ENCODE measurements at places on chromosomes 11 and 22.

- DNase-seq, result no peak
Measured at GRCh38 chr11:40294349-40294735, 1165.1 kb downstream of the LRRC4C start.

DNA sequence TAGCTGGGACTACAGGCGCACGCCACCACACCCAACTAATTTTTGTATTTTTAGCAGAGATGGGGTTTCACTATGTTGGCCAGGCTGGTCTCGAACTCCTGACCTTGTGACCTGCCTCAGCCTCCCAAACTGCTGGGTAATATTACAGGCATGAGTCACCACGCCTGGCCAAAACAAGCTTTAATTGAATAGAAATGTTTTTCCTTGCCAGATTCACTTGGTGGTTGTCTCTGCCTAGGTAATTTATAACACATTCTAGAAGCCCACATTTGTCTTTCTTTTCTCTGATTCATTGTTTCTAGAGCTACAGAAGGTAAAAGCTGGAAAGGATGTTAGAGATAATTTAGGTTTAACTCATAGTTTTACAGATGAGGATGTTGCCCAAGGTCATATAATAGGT lies 41.3 kb downstream of the CECR2 start:
- DNase-seq, result no peak

DNA sequence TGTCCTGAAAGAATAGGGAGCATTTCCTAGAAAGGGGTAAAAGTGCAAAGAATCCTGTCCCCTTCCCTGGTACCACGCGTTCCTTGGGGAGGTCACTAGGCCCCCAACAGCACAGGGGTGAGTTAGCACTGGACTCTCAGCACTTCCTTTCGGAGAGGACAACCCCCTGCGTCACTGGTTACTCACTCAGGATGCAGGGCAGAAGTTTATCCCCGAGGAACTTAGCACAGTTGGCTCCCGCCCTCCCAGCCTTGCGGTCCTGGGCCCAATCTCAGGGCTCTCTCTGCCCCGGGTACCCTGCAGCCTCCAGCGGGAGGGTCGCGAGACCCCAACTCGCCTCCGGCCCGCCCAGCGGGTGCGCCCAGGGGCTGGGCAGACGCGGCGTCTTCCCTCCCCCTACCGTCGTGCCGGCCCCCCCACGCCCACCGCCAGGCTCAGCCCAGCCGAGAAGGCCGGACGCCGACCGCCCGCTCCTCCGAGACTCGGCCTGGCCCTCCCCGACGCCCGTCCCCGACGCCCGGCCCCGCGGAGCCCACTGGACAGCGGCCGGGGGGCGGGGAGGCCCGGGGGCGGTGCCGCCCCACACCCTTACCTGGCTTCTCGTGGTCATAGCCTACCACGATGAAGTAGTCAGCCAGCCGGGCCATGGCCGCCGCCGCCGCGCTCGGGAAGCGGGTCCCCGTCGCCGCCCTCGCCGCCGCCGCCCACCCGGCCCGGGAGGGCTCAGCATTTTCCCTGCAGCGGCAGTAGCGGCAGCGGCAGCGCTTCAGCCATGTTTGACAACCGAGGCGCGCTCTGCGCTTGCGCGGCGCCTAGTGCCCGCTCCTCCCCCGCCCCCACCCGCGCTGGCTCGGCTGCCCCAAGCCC lies at the start of gene SBF2:
SBF2 (minus strand) TSS at position 797 of the 867 bp plus-strand sequence; CDS start at position 647, 150 bp downstream.
- peak; percentile 82 for DNase-seq

DNA sequence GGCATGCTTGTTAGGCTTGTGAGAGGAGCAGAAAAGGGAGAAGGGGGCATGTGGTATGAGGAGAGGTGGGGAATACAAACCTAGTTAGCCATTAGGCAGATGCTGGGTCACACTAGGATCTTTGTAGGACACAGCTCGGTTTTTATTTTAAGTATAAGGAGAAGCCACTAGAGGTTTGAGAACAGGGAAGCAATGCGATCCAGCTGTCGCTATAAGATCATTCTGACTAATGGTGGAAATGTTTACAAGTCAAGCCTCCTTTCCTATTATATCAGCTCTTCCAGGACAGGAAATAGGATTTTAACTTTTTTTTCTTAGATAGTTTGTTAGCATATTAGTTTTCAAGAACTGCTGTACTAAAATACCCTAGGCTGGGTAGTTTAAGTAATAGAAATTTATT lies 609.9 kb downstream of the INSC start:
- no peak for DNase-seq

- no peak for DNase-seq
Measured at GRCh38 chr11:90349731-90350130, 126.9 kb upstream of the CHORDC1 start.

DNA sequence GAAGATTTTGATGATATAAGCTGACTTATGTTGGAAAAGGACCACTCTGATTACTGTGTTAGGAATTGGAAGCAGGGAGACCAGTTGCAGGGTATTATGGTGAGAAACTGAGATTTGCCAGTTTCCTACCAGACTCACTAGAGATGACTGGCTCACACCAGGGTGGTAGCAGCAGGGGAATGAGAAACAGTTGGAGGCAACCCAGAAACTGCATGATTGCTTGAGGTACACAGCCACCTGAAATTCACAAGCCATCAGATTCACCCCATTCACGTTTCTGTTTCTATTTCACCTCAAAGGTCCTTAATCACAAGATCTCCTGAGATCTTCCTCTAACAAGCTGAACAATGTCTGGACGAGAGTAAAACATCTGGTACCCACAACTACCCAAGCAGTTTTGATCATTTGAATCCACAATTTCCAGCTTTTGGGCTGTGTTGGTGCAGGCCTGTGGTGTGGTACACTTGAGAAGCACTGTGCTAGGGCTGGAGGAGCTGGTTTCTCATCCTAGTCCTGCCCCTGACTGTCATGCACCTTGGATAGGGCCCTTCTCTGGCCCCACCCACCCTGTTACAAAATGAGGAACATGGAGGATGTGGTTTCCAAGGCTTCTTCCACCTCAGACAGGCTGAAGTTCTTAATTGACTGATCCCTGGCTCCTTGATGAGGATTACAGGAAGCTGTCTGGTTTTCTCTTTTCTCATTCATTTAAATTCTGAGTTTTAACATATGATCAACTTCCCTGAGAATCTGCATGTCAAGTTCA lies 233.4 kb downstream of the INSC start:
- no peak for DNase-seq

DNA sequence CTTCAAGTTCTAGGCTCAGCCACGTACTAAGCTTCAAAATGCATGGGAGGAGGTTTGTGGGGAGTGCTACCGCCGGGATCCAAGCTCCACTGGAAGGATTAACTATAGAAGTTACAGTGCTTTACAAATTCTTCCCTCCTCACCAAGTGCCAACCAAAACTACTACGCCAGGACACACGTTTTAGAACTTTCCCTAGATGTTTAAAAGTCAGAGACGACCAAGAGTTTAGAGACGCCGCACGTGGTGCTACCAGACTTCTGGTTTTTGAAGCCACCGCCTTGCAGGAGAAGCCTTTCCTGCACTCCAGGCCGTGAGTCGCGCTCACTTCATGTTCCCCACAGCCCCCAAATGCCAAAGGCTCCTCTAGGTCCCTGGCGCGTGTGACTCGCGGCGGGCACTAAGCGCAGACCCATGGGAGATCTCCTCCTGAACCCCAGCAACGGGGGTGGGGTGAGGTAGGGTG lies 734 bp downstream of the SNU13 start:
- DNase-seq, result no peak

DNA sequence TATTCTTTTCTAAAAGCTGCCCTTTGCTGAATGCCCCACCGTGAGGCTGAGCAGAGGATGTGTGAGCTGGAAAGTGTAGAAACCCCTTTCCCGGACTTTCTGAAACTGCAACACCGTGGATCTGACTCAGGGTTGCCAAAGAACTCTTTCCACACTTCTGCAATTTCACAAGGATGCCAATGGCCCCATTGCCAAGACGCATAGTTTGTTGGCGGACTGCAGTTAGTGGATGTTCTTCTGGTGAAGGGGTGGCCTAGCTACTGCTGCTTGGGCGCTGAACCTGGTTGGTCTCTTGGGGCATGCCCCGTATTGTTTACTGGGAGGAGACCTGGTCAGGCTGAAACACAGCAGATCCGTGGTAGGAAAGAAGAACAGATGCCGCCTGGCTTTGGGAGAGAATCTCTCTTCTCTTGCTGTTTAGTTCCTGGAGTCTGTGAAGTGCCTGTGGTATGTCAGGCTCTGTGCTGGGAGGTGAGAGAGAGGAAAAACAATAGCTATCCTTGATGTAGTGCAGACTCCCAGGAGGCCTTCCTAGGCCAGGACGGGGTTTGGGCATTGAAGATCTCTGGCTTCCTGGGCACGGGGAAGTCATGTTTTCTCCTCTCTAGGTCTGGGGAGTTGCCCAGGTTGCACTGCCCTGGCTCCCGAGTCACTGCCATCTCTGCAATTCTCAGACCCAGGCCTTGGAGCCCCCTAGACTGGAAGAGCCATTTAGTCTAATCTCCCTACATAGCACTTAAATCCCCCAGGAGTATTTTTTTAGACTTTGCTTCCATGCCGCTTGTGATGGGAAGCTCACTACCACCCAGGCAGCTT lies 26.9 kb downstream of the CD82 start:
- DNase-seq, result no peak

GRCh38 chr11:34869425-34869824 lies 46.8 kb downstream of the APIP start:
- DNase-seq, result no peak

DNA sequence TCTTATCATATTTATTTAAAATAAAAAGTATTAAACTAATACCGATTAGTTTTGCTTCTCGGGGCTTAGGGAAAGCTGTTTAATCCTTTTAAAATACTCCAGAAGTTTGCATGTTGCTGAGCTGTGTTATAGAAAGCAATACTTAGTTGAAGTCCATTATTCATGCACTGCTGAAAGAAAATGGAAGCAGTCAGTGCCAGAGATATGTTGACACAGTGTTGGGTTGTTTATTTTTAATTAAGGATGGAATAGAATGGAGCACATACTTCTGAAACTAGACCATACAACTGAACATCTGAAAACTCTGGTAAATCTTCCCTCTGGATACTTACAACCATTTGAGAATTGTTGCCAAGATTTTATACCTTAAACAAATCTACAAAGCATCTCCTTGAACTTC lies 282.7 kb upstream of the CCDC179 start:
- DNase-seq, result peak; percentile 11

Measured in renal cortex interstitium (tissue), 15 donors.